Cardiac septum (tissue), 1 donor: ENCODE measurements at places on chromosomes 11 and 22. TPM values are rescaled to one million over a fixed set of nuclear protein-coding genes. Genes with fewer than 3 reads are reported as not detected.

Gene OR51F1
- not detected for total RNA-seq

GRCh38 chr22:37290737-37291136, 8.4 kb downstream of the CYTH4 start:
- DNase-seq, result no peak

Gene MED15
- 43.9 TPM for total RNA-seq

Gene DERL3
- 2.2 TPM for total RNA-seq

Gene KCNK7
- total RNA-seq, result 1.5 TPM

- no peak for DNase-seq
Observed at GRCh38 chr22:47228767-47229166, 466.3 kb downstream of the TBC1D22A start.

Gene PATE2
- not detected for total RNA-seq
